Activated CD8-positive, alpha-beta memory T cell treated with anti-CD3 and anti-CD28 coated beads, Interleukin-2, amount 10 ng/mL, durations not matched to agents 7 days and 5 days (primary cell): ENCODE measurements at places on chromosomes 7 and 10. TPM values are rescaled to one million over a fixed set of nuclear protein-coding genes. Genes with fewer than 3 reads are reported as not detected.

DPYSL4 gene
- total RNA-seq = 2.6 TPM

GJD4 gene
- total RNA-seq = not detected

LIPK gene
- total RNA-seq = not detected

ANK3 gene
- total RNA-seq = 10.6 TPM

SEMA3D gene
- total RNA-seq = not detected

CRTAC1 gene
- total RNA-seq = not detected

ANXA8L1 gene
- 1.1 TPM for total RNA-seq

LEP gene
- total RNA-seq = not detected

- DNase-seq = no peak
Observed at GRCh38 chr7:69684369-69685292, 86.4 kb downstream of the AUTS2 start.

DNA sequence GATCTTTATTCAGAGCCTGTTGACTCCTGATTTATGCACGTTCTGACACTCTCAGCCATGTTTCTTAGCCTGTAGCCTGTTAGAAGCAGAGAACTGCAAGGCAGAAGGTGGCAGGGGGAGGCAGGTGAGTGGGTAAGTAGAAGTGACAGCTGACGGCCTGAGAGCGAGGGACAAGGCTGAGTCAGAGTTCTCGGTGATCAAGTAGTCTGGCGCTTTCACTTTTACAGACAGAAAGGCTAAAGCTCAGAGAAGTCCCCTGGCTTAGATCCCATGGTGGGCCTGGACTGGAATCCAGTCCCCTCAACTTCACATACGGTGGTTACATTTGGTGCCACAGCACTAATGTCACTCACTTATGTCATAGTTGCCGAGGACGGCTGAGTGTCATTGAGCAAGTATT is 139.0 kb downstream of the TACC2 start:
- DNase-seq = no peak

DNA sequence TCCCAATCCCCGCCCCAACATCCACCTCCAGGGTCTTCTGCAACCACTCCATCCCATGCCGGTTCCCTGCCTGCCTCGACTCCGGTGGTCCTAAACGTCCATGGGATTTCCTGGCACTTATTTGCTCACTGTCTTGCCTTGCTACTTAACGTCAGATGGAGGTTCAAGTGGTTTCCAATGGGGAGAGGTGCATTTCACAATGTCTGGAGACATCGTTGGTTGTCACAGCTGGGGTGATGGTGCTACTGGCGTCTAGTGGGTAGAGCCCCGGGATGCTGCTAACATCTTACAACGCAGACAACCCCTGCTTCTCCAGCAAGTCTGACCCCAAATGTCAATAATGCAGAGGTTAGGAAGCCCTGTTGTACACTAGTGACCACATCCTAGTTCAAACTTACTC is 82.9 kb upstream of the ANLN start:
- DNase-seq = peak; percentile 35

- DNase-seq = no peak
Observed at GRCh38 chr7:3270362-3270761, 30.7 kb upstream of the SDK1 start.

GRCh38 chr7:124680304-124680703 is 85.3 kb downstream of the GPR37 start:
- no peak for DNase-seq

- DNase-seq = no peak
Observed at GRCh38 chr7:34011017-34011695, 105.8 kb downstream of the BMPER start.

DNA sequence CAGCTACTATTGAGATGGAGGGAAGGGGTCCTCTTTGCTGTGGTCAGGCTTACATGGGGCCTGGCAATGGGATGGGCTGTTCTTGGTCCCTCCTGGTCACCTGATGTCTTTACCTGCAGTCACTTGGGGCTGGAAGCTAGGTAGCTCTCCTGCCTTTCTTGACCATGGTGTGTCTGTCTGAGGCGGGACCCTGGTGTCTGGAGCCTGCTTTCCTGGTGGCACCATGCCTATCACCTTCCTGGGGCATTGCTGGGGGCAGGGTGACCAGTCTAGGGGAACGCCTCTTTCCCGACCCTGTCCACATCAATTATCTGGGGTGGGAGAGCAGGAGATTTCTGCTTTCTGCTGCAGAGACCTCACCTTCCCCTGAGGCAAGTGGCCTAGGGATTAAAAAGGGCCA is 55.6 kb downstream of the ARHGAP22 start:
- DNase-seq = no peak

- DNase-seq = no peak
Observed at GRCh38 chr10:22681301-22681700, 33.1 kb downstream of the PIP4K2A start.

- no peak for DNase-seq
Observed at GRCh38 chr10:23432166-23432565, 6.7 kb upstream of the OTUD1 start.

GRCh38 chr7:30206491-30206890 is 71.7 kb downstream of the MTURN start:
- DNase-seq = no peak

DNA sequence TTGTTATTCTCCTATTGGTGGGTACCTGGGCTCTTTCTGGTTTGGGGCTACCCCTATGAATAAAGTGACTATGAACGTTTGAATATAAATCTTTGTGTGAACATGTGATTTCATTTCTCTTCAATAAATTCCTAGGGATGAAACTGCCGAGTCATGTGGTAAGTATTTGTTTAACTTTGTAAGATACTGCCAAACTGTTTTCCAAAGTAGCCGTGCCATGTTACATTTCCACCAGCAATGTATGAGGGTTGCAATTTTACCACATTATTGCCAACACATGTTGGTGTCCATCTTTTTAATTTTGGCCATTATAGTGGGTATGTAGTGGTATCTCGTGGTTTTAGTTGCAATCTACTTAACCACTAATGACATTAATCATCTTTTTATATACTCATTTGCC is 94.7 kb downstream of the ZNRF2 start:
- no peak for DNase-seq

DNA sequence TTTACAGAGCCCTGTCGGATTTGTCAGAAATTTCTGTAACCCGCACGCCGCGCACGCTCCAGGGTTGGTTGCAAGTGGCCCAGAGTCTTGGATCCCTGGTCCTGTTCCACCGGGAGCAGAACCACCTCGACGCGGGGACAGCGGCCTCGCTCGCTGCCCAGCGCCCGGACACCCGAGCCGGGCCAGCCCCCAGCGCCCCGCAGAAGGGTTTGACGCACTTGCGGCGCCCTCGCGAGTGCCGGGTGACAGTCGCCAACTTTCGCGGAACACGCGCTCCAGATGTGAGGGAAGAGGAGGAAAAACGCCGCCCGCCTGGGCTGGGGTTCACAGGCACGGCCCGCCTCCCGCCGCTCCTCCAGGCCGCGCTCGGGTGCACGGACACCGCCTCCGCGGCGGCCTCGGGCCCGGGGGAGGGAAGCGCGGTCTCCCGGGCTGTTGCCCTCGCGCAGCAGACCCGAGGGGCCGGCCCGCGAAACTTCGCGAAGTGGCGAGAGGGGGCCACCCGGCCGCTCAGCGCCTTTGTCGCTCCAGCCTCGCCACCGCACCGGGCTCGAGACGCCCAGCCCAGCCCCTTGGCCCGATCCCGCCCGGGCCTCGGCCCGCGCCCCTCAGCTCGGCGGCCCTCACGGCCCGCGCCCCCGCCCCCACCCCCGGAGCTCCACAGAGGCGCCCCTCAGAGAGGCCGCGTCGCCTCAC is 514 bp downstream of the RNF216 start:
- peak; percentile 56 for DNase-seq

DNA sequence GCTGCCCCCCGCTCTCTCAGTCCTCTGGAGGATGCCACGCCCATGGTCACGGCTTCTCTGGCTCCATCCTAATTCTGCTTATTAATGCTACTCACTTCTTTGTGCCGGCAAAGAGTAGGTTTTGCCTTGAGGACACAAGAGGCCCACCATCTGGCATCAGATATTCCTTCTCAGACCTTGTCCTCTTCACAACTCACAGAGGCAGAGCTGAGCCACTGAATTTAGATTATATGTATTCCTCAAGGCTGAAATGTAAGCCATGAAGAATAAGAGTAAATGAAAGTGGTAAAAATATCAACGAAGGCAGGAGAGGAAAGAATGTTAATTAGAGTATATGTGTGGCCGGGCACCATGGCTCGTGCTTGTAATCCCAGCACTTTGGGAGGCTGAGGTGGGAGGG is 6.5 kb downstream of the RBP4 start:
- no peak for DNase-seq

- DNase-seq = no peak
Observed at GRCh38 chr7:77327067-77327931, 88.8 kb downstream of the GSAP start.

DNA sequence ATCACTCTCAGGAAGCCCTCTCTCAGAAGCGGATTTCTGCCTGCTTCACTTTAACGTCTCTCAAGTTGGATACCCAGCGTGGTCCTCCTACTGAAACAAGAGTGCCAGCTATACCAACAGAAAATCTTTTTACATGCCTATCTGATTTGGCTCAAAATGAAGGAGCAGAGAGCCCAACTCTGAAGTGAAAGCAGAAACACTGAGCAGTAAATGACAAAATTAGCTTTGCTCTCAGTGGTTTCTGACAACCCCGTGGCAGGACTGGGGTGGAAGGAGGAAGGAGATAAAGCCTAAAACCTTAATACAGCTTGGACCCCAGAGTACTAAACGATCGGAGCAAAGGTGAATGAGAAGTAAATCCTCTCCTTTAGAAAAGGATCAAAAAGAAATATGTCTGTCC is 25.1 kb upstream of the GPR37 start:
- no peak for DNase-seq

- DNase-seq = no peak
Observed at GRCh38 chr7:131431289-131431688, 103.6 kb downstream of the MKLN1 start.

- no peak for DNase-seq
Observed at GRCh38 chr7:151063212-151063561, 3.8 kb downstream of the SLC4A2 start.

DNA sequence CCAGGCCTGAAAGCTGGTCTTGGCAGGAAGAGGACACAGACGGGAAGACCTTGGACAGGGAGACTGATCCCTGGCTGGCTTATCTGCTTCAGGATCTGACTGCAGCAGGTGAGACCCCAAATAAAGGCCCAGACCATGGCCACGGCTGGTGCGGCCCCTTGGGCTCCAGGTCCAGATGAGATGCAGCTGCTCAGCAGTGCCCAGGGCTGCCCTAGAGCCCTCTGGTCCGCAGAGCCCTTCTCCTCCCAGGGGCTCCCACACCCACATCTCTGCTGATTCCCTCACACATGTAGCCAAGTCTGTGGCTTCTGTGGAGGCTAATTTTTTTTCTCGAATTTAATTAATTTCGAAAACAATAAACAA is 46.3 kb downstream of the VIPR2 start:
- no peak for DNase-seq

DNA sequence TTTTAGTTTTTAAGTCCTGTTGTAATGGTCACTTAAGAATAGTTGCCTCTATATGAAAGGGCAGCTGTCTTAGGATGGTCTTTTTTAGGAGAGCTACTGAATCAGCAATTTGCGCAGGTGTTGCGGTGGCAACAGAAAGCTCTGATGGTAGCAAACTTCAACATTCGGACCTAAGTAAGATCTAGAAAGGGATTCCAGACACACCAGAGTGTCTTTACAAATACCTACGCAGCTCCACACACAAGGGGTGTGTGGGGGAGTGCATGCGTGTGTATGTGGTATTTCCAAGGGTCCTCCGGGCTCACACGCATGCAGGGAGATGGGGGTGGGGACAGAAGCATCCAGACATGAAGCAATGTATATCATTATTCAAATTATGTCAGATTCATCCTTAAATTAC is 438.6 kb upstream of the MGMT start:
- no peak for DNase-seq

GRCh38 chr7:1532456-1533254 is 2.2 kb downstream of the MAFK start:
- peak; percentile 69 for DNase-seq

DNA sequence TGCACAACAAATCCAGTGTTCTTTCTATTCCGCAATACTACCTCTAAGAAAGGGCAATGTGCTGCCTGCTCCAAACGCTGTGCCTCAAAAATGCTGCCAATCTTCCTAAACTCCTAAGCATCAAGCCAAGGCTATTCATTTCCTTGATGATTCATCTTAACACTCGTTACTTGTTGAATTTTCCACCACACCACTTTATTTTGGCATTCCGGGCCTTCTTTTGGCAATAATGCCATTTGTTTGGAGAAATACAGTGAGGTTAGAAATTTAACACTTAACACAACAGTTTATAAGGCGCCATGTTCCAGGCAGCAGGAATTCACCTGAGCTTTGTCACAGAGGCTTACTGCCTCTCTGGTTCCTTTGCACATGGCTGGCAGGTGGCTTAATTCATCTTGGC is 82.6 kb upstream of the ABCB5 start:
- DNase-seq = no peak

DNA sequence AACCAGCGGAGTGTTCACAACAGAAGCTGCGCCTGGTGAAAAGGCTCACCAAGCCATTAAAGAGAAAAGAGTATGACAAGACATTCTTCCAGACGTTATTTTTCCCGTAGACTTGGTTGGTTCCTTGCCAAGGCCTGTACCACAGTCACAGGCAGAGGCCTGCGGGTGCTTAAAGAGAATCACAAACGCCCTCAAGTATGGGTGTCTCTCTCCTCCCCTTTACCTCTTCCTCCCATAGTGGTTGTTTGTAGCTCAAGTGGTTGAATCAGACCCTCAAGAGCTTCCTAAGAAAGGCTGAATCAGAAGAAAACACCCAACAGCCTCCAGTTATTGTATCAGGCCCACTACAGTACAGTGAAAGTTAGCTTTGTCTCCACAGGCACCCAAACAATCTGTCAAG is 169.0 kb downstream of the CREB5 start:
- DNase-seq = no peak

- no peak for DNase-seq
Observed at GRCh38 chr10:34046506-34047034, 712.1 kb upstream of the NRP1 start.

DNA sequence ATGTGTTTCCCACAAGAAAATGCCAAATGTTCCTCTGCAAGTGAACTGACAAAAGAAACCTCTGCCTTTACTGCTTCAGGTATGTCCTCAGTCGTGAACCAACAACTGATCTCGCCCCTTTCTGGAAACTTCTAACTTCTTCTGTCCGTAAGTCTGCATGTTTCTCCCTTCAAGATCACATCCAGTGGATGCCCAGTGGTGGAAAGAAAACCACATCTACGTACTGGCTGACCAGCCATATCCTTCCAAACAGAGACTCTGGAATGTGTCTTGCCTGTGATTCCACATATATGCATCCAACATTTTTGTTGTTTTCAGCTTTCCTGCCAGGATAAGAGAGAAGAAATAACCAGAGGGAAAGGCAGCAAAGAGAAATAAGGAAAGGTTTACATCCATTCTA is 152.7 kb downstream of the GLI3 start:
- DNase-seq = no peak

GRCh38 chr7:153091477-153091876 is 331.9 kb downstream of the ACTR3B start:
- DNase-seq = no peak

- no peak for DNase-seq
Observed at GRCh38 chr10:21490028-21490710, 35.3 kb downstream of the SKIDA1 start.

GRCh38 chr10:30215141-30215540 is 133.9 kb downstream of the MTPAP start:
- DNase-seq = no peak

- DNase-seq = no peak
Observed at GRCh38 chr7:128767475-128768110, 8.0 kb downstream of the OPN1SW start.
